KG1 (cell line): ENCODE measurements at places on chromosomes 1 and 21.

- DNase-seq: no peak
Observed at GRCh38 chr1:118918230-118918939, 69.8 kb downstream of the TBX15 start.

GRCh38 chr1:113963281-113963906 lies 15.9 kb upstream of the OLFML3 start:
- DNase-seq: no peak

GRCh38 chr21:14495075-14495474 lies 51.0 kb downstream of the SAMSN1 start:
- no peak for DNase-seq

DNA sequence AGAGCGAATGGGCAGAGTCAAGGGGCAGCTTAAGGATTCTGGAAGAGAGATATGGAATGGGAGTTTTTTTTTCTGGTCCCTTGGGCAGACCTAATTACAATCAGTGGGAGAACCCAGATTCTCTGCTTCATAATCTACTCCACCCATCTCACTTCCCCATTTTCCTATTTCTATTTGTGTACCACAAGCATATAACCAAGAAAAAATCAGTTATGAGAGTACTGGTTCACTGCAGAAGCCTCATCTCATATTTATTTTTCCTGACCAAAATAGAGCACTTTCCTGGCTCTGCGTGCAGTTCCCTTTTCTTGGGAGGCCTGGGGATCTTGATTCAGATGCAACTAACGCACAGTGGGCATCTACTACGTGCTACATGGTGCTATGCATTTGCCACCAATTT lies 82.2 kb upstream of the SLFNL1 start:
- DNase-seq: no peak

DNA sequence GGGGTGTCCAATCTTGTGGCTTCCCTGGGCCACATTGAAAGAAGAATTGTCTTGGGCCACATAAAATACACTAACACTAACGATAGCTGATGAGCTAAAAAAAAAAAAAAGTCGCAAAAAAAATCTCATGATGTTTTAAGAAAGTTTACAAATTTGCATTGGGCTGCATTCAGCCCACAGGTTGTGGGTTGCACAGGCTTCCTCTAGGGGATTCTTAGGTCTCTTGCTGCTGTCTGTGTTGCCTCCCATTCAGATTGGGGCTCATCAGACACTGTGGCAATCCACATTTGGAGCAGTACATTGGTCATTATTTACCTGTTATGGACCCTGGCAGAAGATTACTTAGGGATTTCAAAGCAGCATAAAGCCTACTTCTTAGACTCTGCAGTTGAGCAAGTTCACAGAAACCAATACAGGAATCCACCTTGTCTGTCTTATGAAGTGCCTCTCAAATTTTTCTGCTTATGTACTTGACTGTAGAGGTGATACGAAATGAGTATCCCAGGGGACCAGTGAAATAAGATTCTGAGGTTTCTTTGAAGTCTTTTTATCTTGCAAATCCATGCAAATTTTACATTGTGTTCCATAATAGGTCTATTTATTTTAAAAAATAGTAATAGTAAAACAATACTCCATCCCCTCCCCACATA lies 205.5 kb downstream of the RPS6KC1 start:
- no peak for DNase-seq

- DNase-seq: no peak
Observed at GRCh38 chr1:230940848-230941247, 37.8 kb downstream of the TTC13 start.

DNA sequence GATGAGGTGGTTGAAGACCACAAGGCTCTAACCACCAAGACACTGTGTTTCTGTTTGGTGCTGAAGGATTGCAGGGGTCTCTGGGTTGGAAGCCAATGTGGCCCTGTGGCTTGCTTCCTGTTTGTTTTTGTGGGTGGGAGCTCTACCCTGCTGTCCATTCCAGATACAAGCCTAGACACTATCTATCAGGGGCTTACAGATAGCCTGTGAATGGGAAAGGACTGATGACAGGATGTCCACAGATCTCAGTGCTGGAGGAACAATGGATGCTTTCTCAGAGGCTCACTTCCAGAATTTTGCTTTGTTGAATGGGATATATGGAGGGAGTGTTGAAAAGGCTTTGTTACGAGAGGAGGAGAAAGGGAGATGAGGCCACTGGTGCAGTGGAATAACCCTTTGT lies 69.7 kb downstream of the NOS1AP start:
- DNase-seq: no peak

- no peak for DNase-seq
Observed at GRCh38 chr1:185862235-185862634, 128.0 kb downstream of the HMCN1 start.

DNA sequence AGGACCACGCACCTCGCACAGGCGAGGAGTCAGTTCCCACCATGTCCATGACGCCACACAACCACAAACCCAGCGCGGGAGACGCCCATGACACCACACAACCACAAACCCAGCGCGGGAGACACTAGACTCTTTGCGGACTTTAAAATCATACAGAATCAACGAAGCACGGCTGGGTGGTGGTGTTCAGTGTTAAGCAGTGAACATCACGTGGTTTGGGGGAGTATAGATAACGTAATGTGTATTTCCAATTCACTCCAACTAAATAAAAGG lies 19.2 kb downstream of the PTTG1IP start:
- no peak for DNase-seq

DNA sequence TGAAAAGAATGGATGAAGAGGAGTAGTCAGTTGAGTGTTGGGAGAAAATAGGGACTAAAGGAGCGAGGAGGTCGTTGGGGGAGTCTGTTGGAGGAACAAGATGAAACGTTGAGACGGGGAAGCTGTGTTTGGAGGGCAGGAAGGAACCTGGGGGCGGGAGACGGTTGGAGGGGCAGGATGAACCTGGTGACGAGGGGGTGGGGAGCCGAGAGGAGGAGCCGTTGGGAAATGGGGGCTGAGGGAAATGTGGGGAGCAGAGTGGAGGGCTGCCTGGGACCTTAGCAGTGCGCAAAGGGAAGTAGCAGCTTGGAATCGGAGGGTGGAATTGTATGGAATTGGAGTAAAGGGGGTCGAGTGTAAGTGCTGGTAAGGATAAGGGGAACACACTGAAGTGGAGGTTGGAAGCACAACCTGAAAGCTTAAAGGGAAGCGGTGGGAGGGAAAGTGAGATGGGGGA lies 630 bp downstream of the MTF2 start:
- peak; percentile 52 for DNase-seq

- no peak for DNase-seq
Observed at GRCh38 chr1:160354388-160354985, 11.3 kb downstream of the NCSTN start.

DNA sequence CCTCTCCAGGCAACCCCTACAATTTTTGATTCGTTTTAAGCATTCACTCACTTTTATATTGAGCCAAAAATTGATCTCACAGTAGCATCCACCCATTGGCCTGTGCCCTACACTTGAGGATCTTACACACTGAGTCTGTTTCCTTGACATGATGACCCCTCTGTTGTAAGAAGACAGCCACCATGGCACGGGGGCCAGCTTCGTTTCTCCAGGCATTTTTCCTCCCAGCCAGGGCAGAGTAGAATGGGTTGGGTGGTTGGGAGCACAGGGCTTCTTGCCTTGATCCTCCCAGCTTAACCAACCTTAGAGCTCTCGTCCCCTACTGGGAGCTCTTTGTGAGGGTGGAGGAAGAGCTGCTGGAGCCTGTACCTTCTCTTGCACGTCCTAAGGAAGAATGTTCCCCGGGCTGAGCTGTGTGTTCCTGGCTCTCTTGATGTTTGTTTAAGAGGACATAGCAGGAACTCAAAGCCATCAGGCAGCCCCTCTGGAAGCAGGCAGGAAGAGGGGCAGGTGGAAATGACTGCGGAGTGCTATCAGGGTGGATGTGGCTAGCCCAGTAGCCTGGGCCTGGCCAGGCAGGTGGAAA lies 213.2 kb upstream of the TMEM51 start:
- no peak for DNase-seq

GRCh38 chr1:98550076-98550475 lies 111.4 kb upstream of the SNX7 start:
- DNase-seq: no peak

GRCh38 chr21:43337901-43338655 lies 88.9 kb downstream of the SIK1 start:
- no peak for DNase-seq

DNA sequence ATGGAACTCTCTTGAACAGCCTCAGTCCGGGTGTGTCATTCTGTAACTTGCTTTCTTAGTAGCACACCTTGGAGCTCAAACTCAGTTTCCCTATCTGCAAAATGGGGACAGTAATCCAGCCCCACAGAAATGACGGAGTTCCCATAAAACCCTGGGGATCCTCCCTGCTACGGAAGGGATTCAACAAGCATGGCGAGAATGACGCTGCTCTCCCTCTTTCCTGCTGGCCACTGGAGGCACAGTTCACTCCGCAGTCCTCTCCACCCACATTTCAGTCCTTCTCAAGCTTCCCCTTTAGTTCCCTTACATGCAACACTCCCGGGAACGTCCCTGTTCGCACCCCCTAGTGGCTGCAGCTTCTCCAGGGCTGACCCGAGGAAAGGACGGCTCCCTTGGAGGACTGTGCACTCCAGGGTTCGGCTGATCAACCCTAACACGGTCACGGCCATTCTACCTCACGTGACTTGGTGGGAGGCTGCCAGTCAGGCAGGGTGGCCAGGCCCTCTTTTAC lies 20.6 kb downstream of the RUNX3 start:
- DNase-seq: no peak

DNA sequence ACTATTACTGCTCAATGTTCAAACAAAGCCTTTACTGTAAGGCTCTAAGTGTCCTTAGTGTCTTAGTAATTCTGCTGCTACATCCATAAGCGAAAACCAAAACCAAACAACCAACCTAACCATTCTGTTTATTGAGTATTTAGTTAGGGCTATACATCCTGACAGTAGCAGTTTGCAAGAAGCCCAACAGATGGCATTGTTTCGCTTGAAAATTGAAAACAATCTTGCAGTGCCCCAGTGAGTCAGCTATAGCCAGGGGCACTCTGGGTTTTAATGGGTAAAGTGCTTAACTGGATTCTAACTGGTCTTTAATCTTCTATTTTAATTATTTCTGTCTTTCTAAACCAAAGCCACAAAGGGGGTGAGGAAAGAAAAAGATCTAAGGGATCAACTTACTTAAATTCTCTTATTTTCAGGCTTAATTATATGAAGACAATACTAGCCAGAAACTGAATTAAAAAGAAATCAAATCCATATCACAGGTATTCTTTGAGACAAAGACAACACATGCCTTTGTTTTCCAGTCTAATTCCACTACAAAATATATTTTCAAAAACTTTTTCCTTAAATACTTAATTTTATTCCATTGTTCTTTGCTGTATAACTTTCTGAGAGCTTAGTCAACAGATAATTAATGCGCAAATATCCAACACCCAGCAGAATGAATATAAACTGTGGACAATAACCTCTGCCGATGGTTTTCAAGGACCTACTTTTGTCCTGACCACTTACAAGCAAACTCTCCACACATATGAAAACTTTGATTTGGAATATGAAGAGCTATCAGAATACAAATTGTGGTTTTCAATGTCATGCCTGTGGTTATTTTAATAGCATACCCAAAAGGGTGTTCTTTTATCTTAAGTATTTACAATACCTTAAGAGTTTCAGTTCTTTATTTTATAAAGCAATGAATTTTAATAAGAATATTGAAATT lies 15.2 kb downstream of the POGZ start:
- DNase-seq: peak; percentile 6

- no peak for DNase-seq
Observed at GRCh38 chr1:26529655-26530409, at the start of gene RPS6KA1. Gene RPS6KA1 (plus strand): TSS chr1:26529761. CDS start chr1:26529921, 160 bp downstream.

DNA sequence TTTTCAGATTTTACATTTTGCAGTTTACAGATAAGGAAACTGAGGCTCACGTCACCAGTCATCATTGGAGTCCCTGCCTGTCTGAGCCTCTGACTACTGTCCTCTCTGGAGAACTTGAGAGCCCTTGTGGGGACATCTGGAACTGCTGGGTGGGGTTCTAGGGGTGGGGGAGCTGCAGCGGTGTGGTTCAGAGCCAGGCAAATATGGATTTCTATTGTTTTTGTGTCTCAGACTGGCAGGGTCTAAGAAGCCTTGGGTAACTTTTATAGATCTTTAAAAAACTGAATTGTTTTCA lies 46.9 kb downstream of the IER5 start:
- DNase-seq: no peak

DNA sequence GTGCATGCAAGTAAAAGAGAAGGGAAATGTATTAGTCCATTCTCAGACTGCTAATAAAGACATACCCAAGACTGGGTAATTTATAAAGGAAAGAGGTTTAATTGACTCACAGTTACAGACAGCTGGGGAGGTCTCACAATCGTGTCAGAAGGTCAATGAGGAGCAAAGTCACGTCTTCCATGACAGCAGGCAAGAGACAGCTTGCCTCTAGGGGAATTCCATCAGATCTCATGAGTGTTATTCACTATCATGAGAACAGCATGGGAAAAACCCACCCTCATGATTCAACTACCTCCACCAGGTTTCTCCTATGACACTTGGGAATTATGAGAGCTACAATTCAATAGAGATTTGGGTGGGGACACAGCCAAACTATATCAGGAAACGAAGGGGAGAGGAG lies 8.1 kb downstream of the KRTAP21-3 start:
- no peak for DNase-seq

- DNase-seq: peak; percentile 57
Observed at GRCh38 chr1:86703696-86704457, 499 bp upstream of the SH3GLB1 start.

GRCh38 chr1:236673289-236673919 lies 12.9 kb upstream of the ACTN2 start:
- DNase-seq: no peak

- DNase-seq: no peak
Observed at GRCh38 chr1:203182387-203182953, 4.0 kb downstream of the CHI3L1 start.

GRCh38 chr1:174289644-174290310 lies 130.5 kb downstream of the RABGAP1L start:
- no peak for DNase-seq

DNA sequence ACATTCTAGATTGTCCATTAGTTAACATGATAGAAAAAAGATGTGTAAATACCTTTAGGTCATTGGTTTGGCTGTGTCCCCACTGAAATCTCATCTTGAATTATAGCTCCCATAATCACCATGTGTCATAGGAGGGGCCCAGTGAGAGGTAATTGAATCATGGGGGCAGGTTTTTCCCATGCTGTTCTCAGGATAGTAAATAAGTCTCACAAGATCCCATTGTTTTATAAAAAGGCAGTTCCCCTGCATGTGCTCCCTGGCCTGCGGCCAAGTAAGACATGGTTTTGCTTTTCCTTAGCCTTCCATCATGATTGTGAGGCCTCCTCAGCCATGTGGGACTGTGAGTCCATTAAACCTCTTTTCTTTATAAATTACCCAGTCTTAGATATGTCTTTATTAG lies 32.5 kb upstream of the SLC44A5 start:
- no peak for DNase-seq

DNA sequence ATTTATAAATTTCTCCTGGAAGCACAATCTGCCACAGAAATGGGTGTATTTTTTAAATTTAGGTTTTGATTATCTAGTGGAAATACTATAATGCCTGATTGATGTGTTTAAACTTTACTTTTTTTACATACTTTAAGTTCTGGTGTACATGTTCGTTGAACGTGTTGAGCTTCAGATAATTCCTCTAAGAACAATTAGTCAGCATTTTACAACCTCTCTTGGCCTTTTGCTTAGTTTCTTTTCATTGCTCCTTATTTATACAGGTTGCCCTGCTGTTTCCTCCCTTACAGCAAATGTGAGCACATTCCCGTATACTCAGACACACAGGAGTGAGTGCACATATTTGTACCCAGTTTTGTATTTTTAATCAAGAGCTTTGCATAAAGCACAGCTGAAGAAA lies 1038.9 kb downstream of the BRINP3 start:
- DNase-seq: no peak

- DNase-seq: no peak
Observed at GRCh38 chr1:238752327-238752726, 634.0 kb upstream of the CHRM3 start.
